ENCODE measurements at places on chromosomes 12 and 14.
A peak's percentile ranks its signal among the peaks of the same experiment; 100 is the strongest.

GRCh38 chr12:91896286-91897024 is 249.2 kb downstream of the BTG1 start:
- no peak for DNase-seq

DNA sequence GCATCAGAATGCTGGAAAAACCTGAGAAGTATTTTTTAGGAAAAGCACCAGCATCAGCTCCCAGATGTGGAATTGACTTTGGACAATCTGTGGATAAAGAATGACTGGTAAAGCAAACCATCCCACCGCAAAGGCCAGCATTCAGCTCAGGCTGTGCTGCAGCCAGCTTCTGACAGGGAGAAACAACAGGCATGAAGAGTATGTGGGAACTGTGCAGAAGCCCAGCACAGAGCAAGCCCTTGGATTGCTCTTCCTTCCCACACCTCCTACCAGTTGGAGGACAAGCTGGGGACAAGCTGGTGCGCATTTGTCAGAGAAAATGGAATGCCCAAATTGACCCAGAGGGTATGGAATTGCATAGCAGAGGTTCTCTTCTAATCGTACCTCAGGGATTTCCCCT is 228.1 kb downstream of the ANO2 start:
- no peak for DNase-seq

- DNase-seq: peak; percentile 88
Measured at GRCh38 chr12:62724947-62725451, 210.0 kb downstream of the PPM1H start.

DNA sequence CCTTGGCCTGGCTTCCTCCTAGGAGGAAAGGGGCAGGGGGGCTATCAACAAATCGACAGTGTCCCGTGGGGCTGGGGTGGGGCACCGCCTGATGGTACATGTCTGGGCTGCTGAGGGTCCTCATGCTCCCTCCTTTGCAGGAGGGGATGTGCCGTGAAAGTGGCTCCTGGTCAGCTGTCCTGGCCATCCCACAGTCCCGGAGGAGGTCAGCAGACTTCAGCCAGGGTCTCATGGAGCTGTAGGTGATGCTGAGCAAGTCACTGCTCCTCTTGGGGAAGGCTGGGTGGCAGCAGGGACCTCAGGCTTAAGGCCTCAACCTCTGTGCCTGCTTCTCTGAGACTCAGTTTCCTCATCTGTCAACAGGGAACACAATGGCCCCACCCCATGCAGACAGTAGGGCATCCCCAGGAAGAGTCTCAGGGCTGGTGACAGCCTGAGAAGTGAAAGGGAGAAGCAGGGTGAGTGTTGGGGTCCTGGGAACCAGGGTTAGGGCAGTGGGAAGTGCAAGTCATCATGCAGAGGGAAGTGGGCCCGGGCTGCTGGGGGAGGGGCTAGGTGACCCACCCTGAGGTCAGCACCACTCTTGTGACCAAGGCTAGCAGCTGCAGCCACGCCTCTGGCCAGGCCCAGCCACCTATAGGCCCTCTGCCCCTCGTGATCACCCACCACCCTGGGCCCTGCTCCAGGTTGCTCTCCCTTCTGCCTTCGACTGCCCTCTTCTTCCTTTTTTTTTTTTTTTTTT is 4.4 kb upstream of the TNFAIP2 start:
- DNase-seq: no peak

GRCh38 chr12:95943330-95943842 is at the start of gene AMDHD1:
Gene AMDHD1 (plus strand): TSS chr12:95943331. CDS start chr12:95943399, 68 bp downstream.
- peak; percentile 73 for DNase-seq

DNA sequence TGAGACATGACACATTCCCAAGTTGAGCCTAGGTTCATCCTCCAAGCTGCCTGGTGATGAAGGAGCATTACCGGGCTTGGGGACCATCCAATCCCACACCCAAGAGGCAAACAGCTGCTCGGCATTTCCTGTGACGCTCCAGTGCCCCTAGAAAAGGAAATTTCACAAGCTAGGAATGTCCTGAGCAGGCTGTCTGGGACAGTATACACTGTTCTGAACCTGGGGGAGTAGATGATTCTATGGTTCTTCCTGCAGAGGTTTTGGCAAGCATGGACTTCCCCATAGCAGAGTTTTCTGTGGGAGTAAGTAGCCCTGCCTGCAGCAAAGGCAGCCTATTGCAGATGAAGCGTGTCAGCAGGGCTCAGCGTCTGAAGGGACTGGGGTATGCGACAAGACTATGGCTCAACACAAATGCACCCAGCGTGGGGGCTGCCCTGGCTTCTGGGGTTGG is 47.4 kb upstream of the SRSF5 start:
- DNase-seq: no peak

DNA sequence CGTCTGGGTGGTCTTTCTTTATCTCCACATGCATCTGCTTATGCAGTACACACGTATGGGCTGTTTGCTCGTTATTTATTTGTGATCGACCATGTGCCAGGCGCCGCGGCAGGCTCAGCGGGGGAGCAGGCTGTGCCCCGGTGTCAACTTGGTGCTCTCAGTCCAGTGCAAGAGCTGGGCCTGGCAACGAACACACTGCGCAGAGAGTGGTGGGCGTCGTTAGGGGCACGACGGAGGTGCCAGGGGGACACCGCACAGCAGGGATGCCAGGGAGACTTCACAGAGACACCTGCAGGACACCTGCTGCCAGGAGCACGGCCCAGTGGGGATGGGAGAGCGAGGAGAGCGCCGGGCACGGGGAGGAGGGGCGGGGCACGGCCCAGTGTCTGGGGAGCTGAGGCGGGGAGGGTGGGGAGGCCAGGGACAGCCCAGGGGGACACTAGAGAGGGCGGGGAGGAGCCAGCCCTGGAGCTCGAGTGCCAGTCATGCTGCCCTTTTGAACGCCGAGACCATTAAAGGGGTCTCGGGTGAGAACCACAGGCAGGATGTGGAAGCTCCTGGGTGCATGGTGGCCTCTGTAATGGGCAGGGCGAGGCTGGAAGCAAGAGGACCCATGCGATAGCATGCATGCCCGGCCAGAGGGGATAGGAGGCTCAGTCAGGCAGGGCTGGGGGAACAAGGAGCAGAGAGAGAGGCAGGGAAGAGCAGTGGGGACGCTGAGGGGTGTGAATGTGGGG is 652 bp upstream of the LRCOL1 start:
- DNase-seq: no peak

GRCh38 chr12:21950649-21951048 is 9.4 kb upstream of the ABCC9 start:
- no peak for DNase-seq

DNA sequence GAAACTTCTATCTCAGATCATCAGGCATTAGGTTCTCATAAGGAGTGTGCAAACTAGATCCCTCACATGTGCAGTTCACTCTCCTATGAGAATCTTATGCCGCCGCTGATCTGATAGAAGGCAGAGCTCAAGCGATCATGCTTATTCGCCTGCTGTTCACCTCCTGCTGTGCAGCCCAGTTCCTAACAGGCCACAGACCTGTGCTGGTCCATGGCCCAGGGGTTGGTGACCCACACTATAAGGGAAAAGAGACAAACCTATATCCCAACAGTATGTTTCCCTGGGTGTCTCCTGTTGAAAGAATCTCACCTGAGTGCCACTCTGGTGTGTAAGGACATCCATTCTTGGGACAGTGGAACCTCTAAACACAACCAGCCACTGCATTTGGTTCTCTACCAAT is 186.3 kb downstream of the RIMBP2 start:
- no peak for DNase-seq

DNA sequence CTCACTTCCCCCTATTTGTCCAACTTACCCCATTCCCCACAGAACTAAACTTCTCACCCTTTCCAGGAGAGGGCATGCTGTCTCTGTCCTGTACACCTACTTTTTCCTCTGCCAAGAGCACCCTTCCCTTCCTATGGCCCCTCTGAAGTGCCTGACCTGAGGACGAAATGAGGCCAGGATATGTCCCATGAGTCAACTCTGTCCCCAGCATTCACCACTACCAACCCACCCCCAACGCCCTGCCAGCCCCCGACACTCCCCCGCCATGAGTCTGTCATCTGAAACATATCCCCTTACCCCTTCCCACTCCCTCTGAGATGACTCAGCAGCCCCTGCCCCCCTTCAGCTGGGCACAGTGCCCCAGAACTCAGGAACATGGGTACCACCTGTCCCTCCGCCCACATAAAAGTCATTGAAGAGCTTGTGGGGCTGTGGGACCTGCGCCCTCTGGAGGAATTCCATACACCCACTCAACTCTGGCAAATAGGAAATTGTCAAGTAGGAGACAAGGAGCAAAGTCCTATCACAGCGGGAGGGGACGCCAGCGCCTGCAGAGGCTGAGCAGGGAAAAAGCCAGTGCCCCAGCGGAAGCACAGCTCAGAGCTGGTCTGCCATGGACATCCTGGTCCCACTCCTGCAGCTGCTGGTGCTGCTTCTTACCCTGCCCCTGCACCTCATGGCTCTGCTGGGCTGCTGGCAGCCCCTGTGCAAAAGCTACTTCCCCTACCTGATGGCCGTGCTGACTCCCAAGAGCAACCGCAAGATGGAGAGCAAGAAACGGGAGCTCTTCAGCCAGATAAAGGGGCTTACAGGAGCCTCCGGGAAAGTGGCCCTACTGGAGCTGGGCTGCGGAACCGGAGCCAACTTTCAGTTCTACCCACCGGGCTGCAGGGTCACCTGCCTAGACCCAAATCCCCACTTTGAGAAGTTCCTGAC is 26.3 kb downstream of the ITGA7 start:
- DNase-seq: peak; percentile 87

- DNase-seq: no peak
Measured at GRCh38 chr14:56716705-56717104, 93.6 kb downstream of the OTX2 start.

DNA sequence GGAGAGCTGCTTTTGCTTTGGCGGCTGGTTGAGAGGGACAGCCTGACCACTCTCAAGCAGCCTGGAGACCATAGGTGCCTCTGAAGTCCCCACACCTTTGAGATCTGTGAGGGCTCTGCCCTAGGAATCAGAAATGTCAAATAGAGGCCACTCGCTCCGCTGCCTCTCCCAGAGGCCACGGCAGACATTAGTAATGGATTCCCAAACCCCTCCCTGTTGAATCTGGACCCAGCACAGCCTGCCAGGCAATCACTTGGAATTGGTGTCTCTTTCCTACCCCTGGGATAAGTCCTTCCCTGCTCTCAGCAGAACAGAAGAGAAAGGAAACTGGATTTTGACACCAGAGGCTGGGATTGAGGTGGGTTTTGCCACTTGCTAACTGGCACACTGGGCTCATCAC is 25.0 kb downstream of the MMAB start:
- no peak for DNase-seq

DNA sequence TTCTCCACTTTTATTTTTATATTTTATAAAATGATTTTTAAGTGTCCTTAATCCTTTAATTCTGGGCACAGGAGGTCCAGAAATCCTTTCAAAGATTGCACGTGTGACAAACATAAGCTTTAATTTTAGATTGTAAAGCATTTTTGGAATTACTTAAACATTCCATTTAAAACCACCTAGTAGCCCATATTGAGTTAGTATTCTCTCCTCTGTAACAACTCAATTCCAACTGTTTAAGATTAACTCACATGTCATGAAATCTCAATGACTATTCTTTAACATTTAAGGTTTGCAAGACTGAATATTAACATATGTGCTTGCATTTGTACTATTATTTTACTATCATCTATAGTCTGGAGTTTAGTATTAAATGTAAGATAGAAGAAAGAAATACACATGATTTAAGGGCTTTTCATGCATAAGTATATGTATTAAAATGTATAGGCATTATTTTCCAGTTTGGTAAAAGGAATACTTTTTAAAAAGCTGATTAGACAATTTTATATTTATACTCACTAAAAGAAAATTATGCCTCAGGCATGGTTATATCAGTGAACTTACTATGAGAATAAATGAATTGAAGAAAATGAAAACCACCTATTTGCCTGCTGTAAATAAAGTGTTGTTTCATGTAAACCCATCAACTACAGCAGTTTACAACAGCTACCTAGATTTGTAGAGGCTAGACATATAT is 776.9 kb downstream of the SLC6A15 start:
- no peak for DNase-seq

- no peak for DNase-seq
Measured at GRCh38 chr14:104937161-104937560, 12.5 kb downstream of the PLD4 start.
